ENCODE measurements at places on chromosomes 6 and 20. TPM values are rescaled to one million over a fixed set of nuclear protein-coding genes. Genes with fewer than 3 reads are reported as not detected.

Gene PPP1R3G
- 8.9 TPM for total RNA-seq

Gene PRR18
- not detected for total RNA-seq

Gene WFDC2
- total RNA-seq: 9.9 TPM

Gene ZNF334
- 12.0 TPM for total RNA-seq

Gene BPI
- total RNA-seq: not detected

Gene UNC5CL
- not detected for total RNA-seq

Gene ESR1
- total RNA-seq: 8.2 TPM

Gene DEFB112
- total RNA-seq: not detected

Gene PRDM1
- total RNA-seq: 7.9 TPM

DNA sequence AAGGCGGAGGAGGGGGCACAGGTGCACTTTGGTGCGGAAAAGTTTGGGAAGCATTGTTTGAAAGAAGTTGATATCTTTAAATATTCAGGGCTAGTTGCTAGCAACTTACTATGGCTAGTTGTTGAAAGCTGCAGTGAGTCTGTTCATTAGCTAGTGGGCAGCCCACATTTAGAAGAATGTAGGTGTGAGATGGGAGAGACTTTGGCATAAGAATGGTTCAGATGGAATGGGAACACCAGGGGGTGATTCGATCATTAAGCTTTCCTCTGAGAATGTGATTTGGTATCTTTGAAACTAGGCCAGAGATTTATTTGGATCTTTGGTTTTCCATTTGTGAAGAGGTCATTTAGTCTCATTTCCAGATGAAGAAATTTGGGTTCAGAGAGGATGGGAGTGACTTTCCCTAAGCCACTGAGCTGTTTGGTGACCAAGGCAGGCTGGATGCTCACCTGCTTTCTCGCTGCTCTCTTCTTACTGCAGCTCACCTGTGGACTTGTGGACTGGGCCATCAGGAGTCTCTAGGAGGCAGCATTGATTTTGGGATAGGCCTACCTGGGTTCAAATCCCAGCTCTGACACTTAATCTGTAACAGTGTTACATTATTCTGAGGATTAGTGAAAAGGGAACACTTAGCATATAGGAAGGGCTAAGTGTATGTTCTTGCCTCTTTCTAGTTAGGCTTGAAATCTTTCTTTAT lies 62.9 kb downstream of the CARMIL1 start:
- DNase-seq: no peak

GRCh38 chr6:163369141-163369540 lies 45.4 kb upstream of the QKI start:
- DNase-seq: no peak

DNA sequence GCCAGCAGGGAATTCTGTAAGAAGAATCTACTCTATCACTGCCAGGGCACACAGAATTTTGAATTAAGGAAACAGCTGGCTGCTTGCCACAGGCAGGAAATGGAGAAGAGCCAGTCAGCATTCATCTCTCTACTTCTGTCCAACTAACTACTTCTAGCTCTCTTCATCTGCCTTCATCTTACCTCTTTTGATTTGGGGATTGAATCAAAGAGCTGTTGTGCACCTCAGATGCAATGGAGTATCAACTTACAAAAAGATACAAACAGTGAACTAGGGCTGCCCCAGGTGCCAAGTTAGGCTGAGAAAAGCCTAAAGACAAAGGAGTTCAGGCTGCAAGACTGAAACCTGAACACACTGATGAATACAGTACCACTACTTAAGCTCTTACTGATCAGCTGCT lies 82.0 kb downstream of the PTPRK start:
- DNase-seq: no peak

GRCh38 chr6:28429781-28430180 lies 13.5 kb downstream of the ZSCAN23 start:
- DNase-seq: no peak

DNA sequence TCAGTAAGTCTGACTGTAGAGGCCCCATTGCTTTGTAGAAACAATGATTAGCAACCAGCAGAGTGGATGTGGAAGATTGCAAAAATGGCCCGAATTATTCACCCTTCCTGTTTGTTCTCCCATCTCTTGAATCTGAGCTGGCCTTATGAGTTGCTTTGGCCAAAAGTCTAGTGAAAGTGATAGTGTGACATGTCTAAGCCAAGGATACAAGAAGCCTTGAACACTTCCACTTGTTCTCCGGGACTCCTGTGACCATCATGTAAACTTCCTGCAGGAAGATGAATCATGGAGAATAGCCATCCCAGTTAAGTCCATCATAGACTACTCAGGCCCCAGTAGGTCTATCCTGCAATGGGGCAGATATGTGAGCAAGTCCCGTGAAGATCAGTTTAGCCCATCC lies 252.0 kb upstream of the JAG1 start:
- DNase-seq: no peak

DNA sequence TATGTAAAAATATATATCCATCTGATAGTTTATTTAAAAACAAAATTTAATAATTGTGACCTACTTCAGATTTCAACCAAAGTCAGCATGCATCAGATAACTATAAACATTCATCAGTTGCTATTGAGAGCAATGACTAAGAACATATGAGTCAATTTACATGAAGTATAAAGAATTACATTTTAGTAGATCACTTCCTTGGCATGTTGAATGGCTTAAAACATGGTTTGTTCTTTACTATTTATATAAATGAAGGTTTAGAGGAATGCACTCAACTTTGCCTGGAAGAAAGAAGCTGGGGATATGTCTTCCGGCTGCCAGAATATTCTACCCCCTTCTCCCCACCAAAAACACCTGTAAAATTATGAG lies 6.4 kb upstream of the FAM217A start:
- DNase-seq: no peak

DNA sequence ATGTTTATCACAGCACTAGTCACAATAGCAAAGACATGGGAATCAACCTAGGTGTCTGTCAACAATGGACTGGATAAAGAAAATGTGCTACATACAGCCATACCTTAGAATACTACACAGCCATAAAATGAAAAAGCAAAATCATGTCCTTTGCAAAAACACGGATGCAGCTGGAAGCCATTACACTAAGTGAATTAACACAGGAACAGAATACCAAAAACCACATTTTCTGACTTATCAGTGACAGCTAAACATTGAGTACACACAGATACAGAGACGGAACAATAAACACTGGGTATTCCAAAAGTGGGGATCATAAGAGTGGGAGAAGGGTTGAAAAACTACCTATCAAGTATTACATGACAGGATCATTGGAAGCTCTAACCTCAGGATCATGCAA lies 43.3 kb upstream of the DST start:
- no peak for DNase-seq

- DNase-seq: no peak
Observed at GRCh38 chr6:137487181-137487868, 6.9 kb downstream of the OLIG3 start.

DNA sequence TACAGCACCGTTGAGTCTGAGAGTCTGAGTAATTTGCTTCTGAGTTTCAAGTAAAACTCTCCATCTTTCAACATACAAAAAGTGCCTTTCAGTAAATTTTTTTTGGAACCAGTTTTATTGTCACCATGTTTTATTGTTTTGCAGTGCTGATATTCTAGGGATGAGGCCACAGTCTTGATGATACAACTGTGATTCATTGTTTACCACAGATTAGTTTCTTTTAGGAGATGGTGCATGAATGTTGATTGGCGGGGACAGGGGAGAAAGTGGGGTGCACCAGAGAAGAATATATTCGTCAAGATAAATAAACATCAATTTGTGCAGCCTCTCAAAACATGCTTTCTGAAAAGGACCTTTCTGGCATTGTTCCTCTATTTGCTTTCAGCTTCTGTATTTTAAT lies 109.0 kb downstream of the MCHR2 start:
- no peak for DNase-seq

DNA sequence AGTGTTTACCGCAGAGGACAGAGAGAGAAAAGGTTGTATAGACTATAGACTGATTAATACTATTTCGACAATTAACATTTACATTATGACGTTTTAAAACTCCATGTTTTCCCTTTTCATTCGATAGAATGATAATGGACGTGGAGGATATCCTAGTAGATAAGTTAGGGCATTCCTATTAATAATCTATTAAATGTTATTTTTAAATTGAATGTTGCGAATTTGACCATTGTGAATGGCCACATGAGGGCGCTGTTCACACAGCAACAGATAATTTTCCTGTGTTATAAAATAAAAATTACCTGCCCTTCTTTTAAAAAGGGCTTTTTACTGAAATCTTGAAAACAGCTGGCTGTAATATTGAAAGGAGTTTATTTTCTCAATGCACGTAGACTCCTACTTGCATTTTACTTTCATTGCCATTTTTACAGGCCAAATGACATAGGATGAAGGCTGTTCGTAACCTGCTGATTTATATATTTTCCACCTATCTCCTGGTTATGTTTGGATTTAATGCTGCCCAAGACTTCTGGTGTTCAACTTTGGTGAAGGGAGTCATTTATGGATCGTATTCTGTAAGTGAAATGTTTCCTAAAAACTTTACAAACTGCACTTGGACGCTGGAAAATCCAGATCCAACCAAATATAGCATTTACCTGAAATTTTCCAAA lies 3.3 kb downstream of the ADGRB3 start:
- peak; percentile 39 for DNase-seq

DNA sequence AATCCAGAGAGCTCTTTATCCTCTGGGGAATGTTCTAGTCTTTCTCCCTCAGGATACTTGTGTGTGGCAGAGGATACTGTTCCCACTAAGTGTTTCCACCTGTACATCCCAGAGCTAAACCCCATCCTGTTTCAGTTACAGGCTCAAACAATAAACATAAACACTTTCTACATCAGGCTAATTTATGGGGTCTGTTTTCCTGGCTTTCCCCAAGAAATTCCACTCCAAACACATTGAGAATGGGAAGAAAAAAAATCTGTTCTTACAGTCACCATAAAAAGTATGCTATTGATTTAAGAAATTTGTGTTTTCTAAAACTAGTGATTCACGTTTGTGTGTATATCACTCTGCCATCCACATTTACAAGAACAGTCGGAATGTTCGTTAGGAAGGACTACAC lies 293.9 kb upstream of the FOXQ1 start:
- no peak for DNase-seq

DNA sequence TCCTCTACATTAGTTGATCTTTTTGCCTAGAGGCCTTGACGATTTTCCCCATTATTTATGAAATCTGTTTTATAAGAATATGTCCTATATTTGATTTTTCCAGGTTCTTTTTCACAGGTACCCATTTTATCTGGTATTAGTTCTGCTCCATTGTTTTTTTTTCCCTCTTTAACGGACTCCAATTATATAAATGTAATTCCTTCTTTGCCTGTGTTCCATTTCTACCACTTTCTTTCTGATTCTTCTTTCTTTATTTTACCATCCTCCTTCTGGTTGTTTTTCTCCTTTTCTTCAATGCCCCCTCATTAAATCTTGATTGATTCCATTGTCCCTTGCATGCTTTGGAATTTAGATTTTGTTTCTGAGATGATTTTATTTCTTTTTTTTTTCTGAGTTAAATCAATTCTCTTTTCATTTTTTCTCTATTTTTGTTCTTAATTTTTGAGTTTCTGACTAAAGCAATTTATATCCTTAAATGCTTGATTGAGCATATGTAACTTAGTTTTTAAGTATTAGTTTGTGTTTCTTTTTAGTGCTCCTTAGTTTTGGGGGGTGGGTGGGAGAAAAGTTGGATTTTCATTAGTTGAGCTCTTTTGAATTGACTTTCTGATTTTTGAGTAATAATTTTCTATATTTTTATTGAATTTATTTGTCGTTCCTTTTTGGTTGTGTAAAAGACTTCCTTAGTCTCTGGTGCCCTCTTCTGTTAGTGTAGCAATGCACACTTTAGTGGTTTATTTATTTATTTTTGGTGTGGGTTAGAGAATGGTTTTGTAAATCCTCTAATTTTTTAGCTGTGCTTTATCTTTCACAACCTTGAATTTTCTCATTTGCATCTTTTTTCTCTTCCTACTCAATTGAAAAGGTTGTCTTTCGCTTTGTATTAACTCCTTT lies 140.8 kb downstream of the FARS2 start:
- no peak for DNase-seq

GRCh38 chr6:110467566-110468140 lies 8.8 kb downstream of the SLC22A16 start:
- DNase-seq: no peak

- DNase-seq: no peak
Observed at GRCh38 chr20:20463933-20464374, 96.0 kb downstream of the INSM1 start.

GRCh38 chr6:148080315-148080714 lies 262.3 kb upstream of the SASH1 start:
- DNase-seq: no peak

DNA sequence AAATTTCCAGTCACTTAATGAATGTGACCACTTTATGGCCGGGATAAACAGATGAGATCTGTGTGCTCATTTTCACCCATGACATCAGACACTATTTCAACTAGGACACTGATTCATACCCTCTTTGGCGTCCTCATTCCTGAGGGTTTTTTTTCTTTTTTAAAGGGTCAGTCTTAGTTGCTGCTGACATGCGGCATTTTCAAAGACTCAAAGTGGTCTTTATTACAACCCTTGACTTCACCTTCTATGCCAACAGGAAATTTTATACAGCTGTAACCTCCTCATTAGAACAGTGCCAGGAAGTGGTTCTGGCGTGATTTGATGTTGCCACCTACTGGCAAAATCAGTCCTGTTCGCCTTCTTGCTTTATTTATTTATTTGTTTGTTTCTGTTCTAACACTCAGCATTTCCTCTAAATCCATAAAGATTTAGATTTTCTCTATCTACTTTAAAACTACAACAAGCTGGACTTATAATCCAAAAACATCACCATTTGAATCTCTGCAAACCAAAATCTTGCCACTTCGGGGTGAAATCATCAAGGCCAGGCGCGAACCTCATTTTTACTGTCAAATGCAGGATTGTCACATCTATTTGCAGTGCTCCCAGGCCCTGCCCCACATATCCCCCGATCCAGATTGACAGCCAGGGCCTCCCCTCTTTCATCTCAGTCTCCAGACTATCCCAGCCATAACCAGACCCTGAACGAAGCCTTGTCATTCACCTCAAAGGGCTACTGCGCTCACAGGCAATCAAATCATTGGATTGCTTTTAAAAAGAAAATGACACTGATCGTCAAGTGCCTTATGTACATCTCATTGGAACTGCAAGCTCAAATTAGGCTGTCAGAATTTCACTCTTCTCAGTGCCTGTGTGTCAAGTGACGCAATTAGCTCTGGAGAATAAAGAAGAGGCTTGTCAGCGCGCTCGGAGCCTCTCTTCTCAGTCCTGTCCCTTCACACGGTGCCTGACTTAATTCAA lies 77.5 kb downstream of the C6orf118 start:
- DNase-seq: peak; percentile 69

Measured in umbilical cord (tissue), 2 donors.